Urinary bladder (tissue), 4 donors: ENCODE measurements at places on chromosomes 12 and 14. TPM values are rescaled to one million over a fixed set of nuclear protein-coding genes. Genes with fewer than 3 reads are reported as not detected.

DNA sequence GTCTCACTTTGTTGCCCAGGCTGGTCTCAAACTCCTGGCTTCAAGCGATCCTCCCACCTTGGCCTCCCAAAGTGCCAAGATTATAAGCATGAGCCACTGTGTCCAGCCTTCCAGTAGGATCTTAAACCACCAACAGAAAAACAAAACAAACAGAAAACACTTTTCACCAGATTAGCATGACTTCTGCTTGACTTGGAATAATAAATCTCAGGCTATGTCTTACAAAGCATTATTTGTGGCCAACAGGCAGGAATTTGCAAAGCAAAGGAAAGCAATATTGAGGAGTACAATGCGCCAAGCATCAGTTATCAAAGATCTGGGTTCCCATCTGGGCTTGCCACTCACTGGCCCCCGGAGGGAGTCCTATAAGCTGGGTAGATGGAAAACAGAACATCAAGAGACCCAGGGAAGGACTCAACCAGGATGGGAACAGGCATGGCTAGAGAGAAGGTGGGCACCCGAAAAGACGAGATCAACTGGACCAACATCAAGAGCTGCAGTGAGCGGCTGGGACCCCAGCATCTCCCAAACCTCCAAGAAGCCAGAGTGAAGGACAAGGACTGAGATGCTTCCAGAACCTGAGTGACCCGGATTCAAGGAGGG is 101.2 kb downstream of the TMEM30B start:
- no peak for DNase-seq

- DNase-seq: no peak
These were observed 229.2 kb downstream of the EMP1 start for GRCh38 chr12:13425766-13426165.

DNA sequence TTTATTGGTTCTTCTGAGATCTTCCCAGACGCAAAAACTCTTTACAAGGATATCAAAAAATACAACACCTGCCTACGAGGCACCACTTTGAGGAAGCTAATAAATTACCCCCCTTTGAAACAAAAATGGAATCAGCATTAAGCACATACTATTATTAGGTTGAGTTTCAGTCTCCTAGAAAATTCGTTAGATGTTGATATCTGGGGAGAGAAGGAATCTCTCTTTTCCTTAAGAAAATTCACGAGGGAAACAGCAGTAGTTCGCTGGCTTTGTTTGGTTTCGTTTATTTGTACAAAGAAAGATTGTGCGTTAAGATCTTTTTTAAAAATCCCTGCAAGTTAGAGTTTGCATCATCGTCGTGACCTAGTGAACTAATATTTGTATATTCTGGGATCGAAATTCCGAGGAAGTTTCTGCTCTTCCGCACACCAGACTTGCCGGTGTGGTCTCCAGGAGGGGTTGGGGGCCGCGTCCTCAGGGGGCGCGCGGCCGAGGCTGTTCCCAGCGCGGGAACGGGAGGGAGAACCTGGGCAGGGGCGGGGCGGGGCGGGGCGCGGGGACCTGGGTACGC is 12.1 kb downstream of the NKX2-1 start:
- no peak for DNase-seq

DNA sequence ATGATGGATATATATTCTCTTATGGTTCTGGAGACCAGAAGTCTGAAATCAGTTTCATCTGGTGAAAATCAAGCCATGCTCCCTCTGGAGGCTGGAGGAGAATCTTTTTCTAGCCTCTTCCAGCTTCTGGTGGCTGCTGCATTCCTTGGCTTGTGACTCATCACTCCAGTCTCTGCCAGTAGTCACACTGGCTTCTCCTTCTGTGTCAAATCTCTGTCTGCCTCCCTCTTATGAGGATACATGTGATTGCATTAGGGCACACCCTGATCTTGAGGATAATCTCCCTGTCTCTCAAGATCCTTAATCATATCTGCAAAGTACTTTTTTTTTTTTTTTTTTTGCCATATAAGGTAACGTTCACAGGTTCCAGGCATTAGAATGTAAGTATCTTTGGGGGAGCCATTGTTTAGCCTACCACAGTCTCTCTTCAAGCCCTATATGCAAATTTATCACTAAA is 17.7 kb downstream of the DNAL1 start:
- DNase-seq: no peak

DNA sequence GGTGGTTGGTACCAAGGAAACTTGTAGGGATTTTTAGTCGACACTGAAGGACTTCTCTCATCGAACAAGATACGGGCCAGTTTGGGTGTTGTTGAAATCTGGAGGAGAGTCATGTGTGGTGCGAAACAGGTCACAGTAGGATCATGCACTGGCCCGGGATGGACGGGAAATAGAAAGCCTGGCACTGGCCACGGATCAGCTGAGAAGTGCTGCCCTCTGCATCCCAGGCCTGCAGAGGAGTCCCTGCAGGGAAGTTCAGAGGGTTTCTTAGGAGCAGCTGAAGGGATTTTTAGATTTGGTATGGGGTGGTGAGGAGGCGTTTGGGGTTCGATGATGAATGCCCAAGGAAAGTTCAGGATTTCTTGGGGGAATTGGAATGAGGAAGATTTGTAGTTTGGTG is 63.1 kb downstream of the TSPAN9 start:
- DNase-seq: no peak

- DNase-seq: no peak
These were observed 8.1 kb upstream of the GAPDH start for GRCh38 chr12:6526201-6526600.

- no peak for DNase-seq
These were observed 1.2 kb downstream of the SLC24A4 start for GRCh38 chr14:92323916-92324818.

DNA sequence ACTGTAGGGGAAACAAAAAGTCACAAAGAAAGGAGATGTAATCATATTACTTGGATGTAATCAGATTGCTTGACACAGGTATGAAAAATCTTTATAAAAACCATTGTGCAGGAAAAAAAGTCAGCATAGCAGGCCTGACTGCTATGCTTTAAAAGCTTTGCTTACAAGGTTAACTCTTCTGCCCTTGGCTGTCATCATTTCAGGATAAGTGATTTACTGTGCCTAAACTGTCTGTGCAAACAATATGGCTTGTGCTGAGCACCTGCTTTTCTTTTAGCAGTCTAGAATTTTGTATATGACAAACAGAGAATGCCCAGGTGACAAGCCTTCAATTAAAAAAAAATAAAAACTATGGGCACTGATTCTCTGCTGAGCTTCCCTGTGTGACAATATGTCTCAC is 63.8 kb upstream of the PLEKHG7 start:
- no peak for DNase-seq

- DNase-seq: no peak
These were observed 37.2 kb downstream of the CACNA2D4 start for GRCh38 chr12:1881301-1881700.

DNA sequence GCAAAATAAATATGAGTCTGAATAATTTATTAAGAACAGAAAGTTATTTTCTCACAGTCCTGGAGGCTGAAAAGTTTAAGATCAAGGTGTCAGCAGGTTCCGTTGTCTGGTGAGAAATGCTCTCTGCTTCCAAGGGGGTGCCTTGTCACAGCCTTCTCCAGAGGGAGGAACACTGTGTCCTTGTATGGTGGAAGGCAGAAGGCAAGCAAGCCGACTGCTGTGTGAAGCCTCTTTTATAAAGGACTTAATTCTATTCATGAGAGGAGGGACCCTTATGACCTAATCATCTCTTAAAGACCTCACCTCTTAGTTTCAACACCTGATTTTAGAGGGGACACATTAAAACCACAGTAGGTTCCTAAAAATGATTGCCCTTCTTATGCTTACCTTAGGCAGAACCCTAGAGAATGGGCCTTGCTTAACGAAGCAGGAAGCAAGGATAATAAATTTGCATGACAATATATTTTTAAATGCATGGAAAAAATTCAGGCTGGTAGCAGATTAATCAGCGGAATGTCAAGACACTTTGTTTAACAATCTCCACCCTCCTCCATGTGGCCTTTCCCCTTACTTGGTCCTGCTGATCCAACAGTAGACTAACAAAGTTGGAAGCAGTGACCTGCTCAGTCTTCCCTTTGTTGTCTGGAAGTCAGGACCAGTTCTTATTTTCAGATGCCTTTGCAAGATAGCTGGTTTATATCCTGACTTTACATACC is 154.9 kb downstream of the DYRK2 start:
- no peak for DNase-seq

- no peak for DNase-seq
These were observed 12.8 kb upstream of the SMARCD1 start for GRCh38 chr12:50072198-50072907.

- DNase-seq: no peak
These were observed 27.8 kb downstream of the MUCL1 start for GRCh38 chr12:54882079-54882478.

- DNase-seq: no peak
These were observed 67.6 kb upstream of the AP4S1 start for GRCh38 chr14:30957813-30958370.

- DNase-seq: peak; percentile 25
These were observed 125.4 kb downstream of the CAND1 start for GRCh38 chr12:67394550-67394949.

DNA sequence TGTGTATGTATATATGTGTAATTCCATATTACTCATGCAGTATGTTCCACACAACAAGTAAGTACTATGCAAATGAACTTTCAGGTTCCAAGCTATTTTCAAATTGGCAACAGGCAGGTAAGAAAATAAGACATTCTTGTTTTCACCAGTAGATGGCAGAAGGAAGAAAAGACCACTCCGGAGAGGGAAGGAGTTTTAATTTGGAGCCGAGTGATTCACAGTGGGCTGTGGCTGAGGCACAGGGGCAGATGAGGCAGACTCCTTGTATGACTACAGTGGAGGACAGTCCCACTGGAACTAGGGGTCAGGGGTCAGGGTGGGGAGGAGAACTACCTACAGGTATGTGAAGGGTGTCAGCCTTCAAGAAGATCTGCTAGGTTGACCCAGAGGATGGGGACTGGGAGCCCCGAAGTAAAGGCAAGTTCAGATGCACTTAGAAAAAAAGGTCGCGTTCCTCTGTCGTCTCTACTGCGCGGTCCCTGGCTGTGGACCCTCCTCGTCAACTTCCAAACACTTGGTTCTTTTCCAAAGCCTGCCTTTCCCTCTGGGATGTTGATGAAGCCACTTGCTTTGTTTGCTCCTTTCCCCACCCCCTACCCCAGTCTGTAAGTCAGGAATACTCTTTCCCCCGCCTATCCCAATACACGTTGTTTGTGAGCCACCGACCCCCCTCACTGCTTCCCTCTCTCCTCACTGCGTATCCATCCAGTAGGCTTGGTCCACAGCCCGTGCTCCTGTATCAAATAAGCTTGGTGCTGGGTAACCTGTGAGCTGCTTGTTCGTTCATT is 24.1 kb downstream of the DDX47 start:
- DNase-seq: no peak

Gene STXBP6
- 42.9 TPM for total RNA-seq

Gene GRIP1
- total RNA-seq: 9.8 TPM

Gene JDP2
- 24.6 TPM for total RNA-seq

Gene CHGA
- 3.8 TPM for total RNA-seq

Gene CNTN1
- 63.4 TPM for total RNA-seq

Gene KRT5
- total RNA-seq: 55.4 TPM

Gene IAPP
- not detected for total RNA-seq

Gene ADAMTS20
- 1.0 TPM for total RNA-seq

Gene LMNTD1
- total RNA-seq: 2.3 TPM
